BE2C (cell line): ENCODE measurements at places on chromosomes 7 and 10.

DNA sequence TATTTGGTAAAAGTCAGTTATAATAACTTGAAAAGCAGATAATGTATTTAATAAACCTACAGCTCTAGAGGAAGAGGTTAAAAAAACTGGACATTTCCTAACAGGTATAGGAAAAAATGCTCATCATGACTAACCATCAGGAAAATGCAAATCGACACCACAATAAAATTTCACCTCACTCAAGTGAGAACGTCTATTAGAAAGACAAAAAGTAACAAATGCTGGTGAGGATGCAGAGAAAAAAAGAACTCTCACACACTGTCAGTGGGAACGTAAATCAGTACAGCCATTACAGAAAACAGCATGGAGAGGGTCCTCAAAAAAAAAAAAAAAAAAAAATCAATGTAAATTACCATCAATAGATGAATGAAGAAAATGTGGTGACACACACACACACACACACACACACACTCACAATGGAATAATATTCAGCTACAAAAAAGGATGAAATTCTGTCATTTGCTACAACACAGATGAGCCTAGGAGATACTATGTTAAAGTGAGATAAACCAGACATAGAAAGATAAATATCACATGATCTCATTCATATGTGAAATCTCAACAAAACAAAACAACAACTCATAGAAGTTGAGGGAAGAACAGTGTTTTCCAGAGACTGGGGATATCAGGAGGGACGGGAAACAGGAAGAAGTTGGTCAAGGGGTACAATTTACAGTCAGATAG lies 20.1 kb downstream of the EPC1 start:
- DNase-seq: no peak

DNA sequence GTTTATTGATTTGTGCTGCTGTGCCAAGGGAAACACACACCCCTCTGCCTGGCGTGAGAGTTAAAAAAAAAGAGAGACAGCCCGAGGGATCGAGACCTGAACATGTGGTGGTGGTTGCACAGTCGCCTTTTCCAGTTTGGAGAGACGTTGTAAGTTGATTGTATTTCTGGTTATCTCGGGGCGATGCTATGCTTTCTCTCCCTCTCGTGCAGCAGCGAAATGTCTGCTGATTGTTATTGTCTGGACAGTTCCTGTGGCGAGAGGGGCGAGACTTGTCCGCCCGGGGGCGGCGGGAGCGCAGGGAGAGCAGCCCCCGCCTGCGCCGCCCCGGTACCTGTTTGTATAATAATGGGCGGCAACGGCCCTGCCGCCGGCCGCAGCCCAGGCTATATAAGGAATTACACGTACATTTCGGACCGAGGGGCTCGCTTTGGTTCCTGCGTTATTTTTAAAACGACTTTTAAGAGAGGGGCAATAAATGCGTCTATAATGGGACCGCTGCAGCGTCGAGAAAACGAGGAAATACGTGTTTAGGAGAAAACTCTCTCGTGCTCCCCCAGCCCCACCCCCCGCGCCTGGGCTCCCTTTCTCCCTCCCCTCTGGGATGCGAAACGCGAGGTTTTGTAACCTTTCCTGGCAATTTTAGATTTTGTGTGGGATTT lies 1.7 kb downstream of the ZEB1 start:
- peak; percentile 61 for DNase-seq

GRCh38 chr10:86289577-86289868 lies 77.1 kb downstream of the GRID1 start:
- no peak for DNase-seq

DNA sequence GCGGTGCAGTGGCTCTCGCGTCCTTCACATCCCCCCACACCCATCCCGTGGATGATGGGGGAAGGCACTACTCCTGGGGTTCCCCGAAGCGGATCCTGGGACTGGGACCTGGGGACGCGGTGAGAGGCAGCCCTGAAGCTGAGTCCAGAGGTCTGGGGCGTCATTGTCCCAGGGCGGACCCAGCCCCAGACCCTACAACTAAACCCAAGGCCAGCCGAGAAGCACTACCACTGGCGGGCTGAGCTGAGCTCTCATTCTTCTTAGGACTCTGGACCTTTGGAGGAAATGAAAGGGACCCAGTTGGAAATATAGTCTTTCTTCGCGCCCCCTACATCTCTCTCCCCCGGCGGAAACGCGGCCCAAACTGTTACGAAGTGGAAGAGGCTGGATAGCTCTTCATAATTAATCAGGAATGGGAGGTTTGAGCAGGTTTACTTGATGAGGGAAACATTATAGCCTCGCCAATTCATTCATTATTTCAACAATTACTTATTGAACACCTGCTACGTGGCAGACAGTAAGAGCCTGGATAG lies 389 bp upstream of the FBXL15 start:
- no peak for DNase-seq

DNA sequence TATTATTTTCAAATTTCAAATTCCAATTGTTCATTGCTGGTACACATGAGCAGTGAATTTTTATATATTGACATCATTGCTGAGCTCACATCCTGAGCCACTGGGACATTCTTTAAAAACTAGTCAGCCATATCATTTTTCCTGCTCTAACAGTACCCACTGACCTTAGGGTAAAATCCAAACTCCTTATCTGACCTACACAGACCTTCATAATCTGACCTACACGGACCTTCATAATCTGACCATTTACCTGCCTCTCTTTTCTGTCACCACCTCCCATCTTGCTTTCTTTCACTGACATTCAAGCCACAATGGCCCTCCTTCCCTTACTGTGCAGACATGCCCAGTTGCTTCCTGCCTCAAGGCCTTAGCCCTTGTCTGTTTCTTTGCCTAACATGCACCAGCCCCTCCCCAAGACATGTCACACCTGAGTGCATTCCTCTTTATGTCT lies 16.1 kb upstream of the CUZD1 start:
- DNase-seq: no peak

GRCh38 chr7:12161146-12161545 lies 49.9 kb upstream of the TMEM106B start:
- DNase-seq: no peak

- DNase-seq: no peak
These were observed 26.4 kb downstream of the LAMB4 start for GRCh38 chr7:108103558-108104298.

- no peak for DNase-seq
These were observed 15.8 kb downstream of the BTBD16 start for GRCh38 chr10:122286867-122287266.

DNA sequence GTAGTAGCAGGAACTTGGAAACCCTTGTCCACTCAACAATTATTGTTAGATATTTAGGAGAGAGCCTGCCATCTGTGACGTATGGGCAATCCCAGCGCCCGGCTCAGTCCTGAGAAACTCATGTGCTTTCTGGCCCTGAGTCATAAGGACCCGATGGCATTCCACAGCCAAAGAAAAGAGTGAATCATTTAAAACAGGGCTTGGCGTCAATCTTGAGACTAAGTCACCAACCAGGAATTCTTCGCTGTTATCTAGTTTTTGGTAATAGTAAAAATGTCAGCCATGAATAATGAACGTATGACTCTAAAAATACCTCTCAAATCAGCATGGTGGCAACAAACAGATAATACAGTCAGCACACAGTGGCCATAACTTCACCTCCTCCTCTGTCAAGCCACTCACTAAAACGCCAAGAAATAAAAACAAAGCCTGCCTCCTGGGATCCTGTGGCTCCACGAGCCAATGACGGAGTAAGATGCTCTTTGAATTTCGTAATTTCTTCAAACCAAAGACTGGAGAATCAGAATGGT lies 140.8 kb downstream of the ADAM12 start:
- no peak for DNase-seq
